ENCODE measurements at places on chromosomes 7 and 10.
A peak's percentile ranks its signal among the peaks of the same experiment; 100 is the strongest.

DNA sequence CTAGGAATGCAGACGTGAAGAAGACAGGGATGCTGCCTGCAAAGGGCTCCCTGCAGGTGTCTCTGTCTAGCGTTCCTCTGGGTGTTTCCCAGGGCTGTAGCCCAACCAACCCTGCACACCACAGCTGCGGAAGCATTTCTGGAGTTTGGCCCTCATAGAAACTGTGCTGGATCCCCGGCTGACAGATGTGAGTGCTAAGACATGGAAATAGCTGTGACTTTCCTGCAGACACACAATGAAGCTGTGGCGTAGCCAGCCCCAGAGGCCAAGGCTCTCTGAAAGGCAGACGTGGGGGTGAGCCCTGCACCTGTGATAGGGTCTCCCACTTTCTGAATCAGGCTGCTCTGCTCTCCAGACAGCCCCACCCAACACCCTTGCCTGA is 44.8 kb downstream of the ADCYAP1R1 start:
- H3K27ac ChIP-seq, result no peak overlapping the region
- no peak overlapping the region for H3K4me3 ChIP-seq
- H3K4me1 ChIP-seq, result no peaks in the 10 kb centered on the region
- DNase-seq, result no peak
- no peaks in the 10 kb centered on the region for H3K27me3 ChIP-seq
- H3K36me3 ChIP-seq, result no peaks in the 10 kb centered on the region

DNA sequence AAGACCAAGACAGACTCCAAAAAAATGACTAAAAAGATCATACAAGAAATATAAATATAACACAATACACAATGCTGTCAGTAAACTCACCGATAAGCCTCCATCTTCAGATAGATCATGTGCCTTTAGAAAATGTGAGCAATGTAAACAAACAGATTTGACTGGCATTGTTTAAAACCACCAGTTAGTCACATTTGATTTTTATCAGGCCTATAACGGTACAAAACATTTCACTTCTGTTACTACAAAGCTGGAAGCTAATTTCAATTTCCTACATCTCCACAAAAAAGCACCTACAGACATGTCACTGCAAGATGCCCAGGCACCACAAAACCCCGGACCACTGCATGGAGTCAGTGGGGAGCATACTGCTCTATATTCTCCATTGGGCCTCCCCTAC is 18.9 kb downstream of the SGMS1 start:
- no peaks in the 10 kb centered on the region for H3K27me3 ChIP-seq
- H3K36me3 ChIP-seq, result no peaks in the 10 kb centered on the region
- H3K4me1 ChIP-seq, result no peaks in the 10 kb centered on the region
- no peak overlapping the region for H3K4me3 ChIP-seq
- no peak overlapping the region for H3K27ac ChIP-seq
- no peak for DNase-seq

GRCh38 chr7:124031919-124032318 is 948 bp downstream of the TMEM229A start:
- no peak overlapping the region for H3K27ac ChIP-seq
- no peak for DNase-seq
- H3K27me3 ChIP-seq, result peaks cover 59% of the 10 kb centered on the region
- H3K4me3 ChIP-seq, result peak overlapping the region; percentile 54
- H3K4me1 ChIP-seq, result peaks cover 2% of the 10 kb centered on the region
- H3K36me3 ChIP-seq, result no peaks in the 10 kb centered on the region

DNA sequence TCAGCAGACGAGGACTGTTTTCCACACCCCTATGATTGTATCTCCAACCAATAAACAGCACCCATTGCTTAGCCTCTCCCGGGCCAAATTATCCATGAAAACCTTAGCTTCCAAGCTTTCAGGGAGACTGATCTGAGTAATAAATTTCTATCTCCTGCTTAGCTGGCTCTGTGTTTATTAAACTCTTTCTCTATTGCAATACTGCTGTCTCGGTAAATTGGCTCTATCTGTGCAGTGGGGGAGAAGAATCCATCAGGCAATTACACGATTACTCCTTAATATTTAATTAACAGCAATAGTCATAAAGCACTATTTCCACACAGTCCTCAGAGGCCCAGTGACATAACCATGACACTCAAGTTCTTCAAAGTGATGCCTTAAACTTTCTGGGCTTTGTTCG is 1122.8 kb downstream of the TYW1 start:
- H3K27me3 ChIP-seq, result peaks cover 2% of the 10 kb centered on the region
- H3K36me3 ChIP-seq, result no peaks in the 10 kb centered on the region
- no peaks in the 10 kb centered on the region for H3K4me1 ChIP-seq
- DNase-seq, result no peak
- H3K27ac ChIP-seq, result no peak overlapping the region

GRCh38 chr7:94420328-94420727 is 25.6 kb downstream of the COL1A2 start:
- H3K4me1 ChIP-seq, result peaks cover 2% of the 10 kb centered on the region
- no peak overlapping the region for H3K27ac ChIP-seq
- H3K4me3 ChIP-seq, result no peak overlapping the region
- H3K36me3 ChIP-seq, result peaks cover 23% of the 10 kb centered on the region
- H3K27me3 ChIP-seq, result no peaks in the 10 kb centered on the region

- H3K4me1 ChIP-seq, result peaks cover 32% of the 10 kb centered on the region
- no peaks in the 10 kb centered on the region for H3K27me3 ChIP-seq
- H3K27ac ChIP-seq, result peak overlapping the region; percentile 45
- H3K4me3 ChIP-seq, result no peak overlapping the region
Measured at GRCh38 chr10:72320676-72321247, 34.0 kb downstream of the DNAJB12 start.

GRCh38 chr7:95092324-95092723 is 184.9 kb downstream of the PPP1R9A start:
- no peak overlapping the region for H3K27ac ChIP-seq
- peaks cover 2% of the 10 kb centered on the region for H3K4me1 ChIP-seq
- no peaks in the 10 kb centered on the region for H3K36me3 ChIP-seq
- no peak overlapping the region for H3K4me3 ChIP-seq

DNA sequence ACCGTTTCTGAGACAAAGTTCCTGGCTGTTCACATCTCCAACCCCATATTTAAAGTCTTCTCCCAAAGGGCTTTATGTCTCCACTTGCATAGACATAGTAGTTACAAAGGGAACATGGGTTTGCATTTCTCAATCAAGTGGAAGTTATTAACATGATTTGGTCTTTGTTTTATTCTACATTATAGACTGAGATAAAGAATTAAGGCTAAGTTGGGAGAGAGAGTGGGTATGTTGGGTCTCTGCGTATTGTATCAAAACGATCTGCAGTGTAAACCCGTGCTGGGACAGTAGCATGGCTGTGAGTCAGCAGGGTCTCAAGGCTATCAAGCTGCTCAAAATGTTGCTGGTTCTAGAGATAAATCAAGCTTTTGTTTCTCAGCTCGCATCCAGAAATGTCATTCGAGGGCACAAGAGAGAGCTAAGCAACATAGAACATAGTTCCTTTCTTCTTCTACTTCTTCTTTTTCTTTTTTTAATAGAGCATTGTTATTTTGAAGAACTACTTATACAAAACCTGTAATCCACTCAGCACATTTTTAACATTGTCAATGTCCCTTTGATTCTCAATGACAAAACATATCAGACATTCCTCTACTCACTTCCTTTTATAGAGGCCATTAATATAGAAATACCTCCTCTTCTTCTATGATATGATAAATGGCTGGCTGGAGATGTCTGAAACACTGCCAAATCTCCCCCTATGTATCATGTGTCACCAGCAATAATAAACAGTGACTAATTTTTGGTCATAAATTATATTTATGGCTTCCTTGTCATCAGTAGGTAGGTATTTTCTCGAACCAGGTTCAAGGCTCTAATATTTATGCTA is 34.5 kb upstream of the RHOBTB1 start:
- H3K27me3 ChIP-seq, result no peaks in the 10 kb centered on the region
- no peak overlapping the region for H3K4me3 ChIP-seq
- no peak overlapping the region for H3K27ac ChIP-seq
- no peak for DNase-seq

- no peak overlapping the region for H3K4me3 ChIP-seq
- no peak for DNase-seq
- H3K27ac ChIP-seq, result no peak overlapping the region
- H3K27me3 ChIP-seq, result no peaks in the 10 kb centered on the region
- H3K4me1 ChIP-seq, result no peaks in the 10 kb centered on the region
- H3K36me3 ChIP-seq, result no peaks in the 10 kb centered on the region
Measured at GRCh38 chr7:144036302-144036885, 12.4 kb upstream of the OR2A5 start.

- no peak overlapping the region for H3K27ac ChIP-seq
- no peaks in the 10 kb centered on the region for H3K36me3 ChIP-seq
- H3K4me1 ChIP-seq, result peaks cover 9% of the 10 kb centered on the region
- H3K4me3 ChIP-seq, result no peak overlapping the region
Measured at GRCh38 chr10:30813872-30814481, 184.4 kb upstream of the LYZL2 start.

GRCh38 chr7:143227806-143228205 is 6.0 kb downstream of the TAS2R40 start:
- H3K27ac ChIP-seq, result no peak overlapping the region
- no peaks in the 10 kb centered on the region for H3K27me3 ChIP-seq
- H3K4me3 ChIP-seq, result no peak overlapping the region
- no peaks in the 10 kb centered on the region for H3K4me1 ChIP-seq
- no peak for DNase-seq
- peaks cover 2% of the 10 kb centered on the region for H3K36me3 ChIP-seq

DNA sequence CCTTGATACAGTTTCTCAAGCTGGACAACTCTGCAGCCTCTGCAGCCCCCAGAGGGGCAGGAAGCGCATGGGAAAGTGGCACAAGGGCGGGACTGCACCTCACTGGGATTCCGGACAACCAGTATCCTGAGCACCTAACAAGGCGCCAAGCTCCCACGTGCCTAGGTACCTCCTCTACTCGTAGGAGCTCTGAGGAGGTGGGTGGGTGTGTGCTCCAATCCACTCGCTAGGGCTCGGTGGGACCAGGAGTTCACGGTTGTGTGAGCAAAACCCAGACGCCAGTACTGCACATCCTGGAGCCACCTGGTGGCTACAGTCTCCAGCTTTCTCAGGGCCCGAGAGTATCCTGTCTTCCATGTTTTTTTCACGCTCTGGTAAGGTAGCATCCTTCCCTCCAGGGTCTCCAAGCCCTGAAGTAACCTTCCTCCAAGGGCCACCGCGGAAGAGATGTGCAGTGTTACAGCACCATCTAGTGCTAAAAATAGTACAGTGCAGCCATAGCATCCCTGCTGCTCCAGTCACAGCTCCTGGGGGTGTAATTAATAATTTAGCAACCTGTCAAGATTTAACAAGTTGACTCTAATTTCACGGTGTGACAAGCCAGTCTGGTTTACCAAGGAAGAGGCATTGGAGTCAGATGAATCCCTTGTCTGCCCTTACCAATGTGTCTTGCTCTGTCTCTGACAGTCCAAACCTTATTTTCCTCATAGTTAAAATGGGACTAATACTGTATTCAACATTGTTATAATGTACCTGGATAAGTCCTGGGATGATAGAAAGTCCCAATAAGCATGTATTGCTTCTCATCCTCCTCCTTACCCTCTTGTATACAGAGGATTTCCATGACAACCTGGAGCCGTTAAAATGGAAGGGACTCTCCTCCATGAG is 70.4 kb downstream of the HERPUD2 start:
- H3K4me3 ChIP-seq, result no peak overlapping the region
- H3K4me1 ChIP-seq, result no peaks in the 10 kb centered on the region
- H3K27ac ChIP-seq, result no peak overlapping the region
- H3K27me3 ChIP-seq, result no peaks in the 10 kb centered on the region

DNA sequence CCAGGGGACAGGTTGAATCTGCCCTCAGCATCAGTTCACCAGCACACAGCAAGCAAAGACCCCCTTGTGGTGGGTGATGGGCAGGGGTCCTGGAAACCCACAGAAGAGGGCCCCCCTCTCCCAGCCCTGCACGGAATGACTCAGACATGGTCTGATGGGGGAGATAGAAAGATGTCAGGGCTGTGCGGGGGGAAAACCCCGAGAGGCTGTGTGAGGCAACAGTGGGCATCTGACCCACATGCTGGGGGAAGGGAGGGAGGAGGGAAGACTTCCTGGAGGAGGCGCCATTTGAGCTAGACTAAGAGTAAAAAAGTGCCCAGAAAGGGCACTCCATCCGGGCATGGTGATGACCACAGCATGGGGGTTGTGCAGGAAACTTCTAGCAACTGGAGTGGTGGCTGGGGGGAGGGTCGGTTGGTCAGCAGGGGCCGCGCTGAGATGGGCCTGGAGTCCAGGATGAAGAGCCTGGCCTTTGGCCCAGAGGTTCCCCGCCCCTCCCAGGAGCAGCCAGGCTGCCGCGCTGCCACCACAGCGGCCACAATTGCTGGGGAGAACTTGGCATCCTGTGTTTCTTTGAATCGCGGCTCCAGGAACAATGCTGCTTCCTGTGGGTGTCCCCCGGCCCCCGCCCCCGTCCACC is 2.5 kb downstream of the LFNG start:
- H3K4me1 ChIP-seq, result peaks cover 57% of the 10 kb centered on the region
- peak overlapping the region; percentile 96 for H3K4me3 ChIP-seq
- H3K27me3 ChIP-seq, result no peaks in the 10 kb centered on the region
- DNase-seq, result no peak
- peaks cover 25% of the 10 kb centered on the region for H3K36me3 ChIP-seq

DNA sequence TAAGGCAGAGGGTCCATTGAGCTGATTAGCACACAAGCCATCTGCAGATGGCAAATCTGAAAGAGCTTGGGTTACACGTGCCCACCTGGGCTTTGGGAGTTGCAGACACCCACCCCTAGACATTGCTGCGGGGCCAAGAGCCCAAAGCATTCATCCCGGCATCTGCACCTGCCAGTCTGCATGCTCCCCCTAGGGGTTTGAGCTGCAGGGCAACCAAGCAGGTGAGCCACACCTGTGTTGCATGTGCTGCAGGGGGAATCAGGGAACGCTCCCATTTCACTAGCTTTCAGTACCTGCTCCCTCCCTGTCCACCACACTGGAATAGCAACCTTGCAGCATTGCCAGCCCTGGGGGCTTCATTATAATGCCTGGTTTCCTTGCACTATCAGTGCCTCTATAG is 21.1 kb downstream of the C7orf33 start:
- H3K4me3 ChIP-seq, result no peak overlapping the region
- no peak overlapping the region for H3K27ac ChIP-seq
- DNase-seq, result no peak
- no peaks in the 10 kb centered on the region for H3K27me3 ChIP-seq
- H3K4me1 ChIP-seq, result peaks cover 3% of the 10 kb centered on the region

DNA sequence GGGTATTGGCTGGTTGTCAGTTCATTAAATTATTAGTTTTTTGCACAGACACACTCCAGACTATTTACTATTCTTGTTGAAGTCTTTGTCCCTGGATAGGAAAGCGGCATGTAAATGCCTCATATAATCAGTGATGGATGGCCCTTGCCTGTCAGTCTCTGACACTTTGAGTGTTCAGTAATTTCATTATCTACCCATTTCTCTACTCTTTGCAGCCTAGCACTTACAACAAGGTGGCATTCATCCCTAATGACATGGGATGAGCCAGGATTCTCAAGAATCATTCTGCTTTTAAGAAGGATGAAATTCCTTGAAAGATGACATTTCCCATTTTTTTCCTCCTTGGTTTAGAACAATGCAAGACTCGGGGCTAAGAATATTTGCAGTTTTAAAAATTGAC is 155.7 kb downstream of the SORCS3 start:
- H3K36me3 ChIP-seq, result no peaks in the 10 kb centered on the region
- no peaks in the 10 kb centered on the region for H3K4me1 ChIP-seq
- H3K27me3 ChIP-seq, result no peaks in the 10 kb centered on the region
- no peak overlapping the region for H3K27ac ChIP-seq
- DNase-seq, result no peak
